ENCODE measurements at places on chromosomes 16 and 17.

DNA sequence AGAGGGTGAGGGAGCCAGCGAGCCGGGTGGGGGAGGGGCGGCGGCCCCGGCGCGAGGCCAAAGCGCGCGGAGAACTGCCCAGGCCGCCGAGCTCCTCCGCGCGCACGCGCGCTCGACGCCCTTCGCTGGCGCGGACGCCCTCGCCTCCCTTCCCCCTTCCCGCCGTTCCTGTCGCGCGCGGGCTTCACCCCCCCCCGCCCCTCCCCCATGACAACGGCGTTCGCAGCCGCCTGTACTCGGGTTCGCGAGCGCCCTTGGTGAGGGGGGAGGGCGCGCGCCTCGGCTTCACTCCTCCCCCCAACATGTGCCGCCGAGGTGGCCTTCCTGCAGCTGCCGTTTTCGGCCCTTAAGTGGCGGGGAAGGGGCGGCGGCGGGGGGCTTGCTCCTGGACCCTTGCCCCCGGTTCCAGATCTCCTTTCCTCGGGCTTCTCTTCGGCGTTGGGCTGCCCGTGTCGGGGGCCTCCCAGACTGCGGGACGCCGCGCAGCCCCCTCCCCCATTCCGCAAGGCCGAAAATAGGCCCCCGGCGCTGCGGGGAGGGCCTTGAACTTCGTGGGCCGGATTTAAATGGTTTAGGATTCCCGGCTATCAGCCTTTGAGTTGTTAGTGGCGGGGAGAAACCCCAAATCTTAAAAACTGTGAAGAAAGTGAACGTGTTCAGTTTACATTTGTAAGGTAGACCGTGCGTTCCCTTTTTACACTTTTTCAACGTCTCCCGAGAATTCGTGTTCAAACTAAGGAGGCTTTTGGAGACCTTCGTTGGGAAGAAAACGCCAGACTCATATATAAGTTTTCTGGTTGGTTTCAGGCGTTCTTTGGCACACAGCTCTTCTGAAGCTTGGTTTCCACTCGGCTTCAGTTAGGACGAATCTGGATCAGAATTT, 653 bp downstream of the SRRM2 start:
- no peaks in the 10 kb centered on the region for H3K27me3 ChIP-seq
- H3K4me1 ChIP-seq = peaks cover 44% of the 10 kb centered on the region
- peaks cover 50% of the 10 kb centered on the region for H3K36me3 ChIP-seq

DNA sequence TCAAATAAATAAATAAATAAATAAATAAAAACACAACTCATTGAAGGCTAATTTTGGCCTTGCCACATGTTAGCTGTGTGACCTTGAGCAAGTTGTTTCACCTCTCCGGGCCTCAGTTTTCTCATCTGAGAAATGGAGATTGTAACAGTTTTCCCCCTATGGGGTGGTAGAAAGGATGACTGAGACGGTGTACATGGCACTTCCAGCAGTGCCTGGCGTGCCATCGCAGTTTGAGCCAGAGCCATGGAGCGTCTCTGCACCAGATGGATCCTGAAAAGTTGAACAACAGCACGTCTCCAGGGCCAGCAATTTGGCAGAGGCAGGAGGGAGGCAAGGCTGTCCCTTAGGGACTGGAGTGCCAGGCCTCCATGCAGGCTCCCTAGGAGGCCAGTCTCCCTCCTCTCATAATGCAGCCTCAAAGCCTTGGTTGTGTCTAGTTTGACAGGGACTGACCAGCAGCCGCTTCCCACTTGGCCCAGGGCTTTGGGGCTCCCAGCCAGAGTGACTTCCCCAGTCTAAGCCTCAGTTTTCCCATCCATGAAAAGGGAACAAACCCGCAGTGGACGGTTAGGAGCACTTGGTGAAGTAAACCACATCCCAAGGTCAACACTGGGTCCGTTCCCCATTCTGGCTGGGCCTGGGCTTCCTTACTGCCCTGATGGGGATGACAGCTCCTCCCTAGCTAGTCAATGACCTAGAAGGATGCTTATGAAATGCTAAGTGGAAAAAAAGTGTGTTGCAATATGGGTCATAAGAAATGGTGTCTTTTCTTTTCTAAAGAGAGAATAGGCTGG, 19.3 kb downstream of the SOCS1 start:
- H3K27ac ChIP-seq = peak overlapping the region; percentile 64
- H3K27me3 ChIP-seq = no peaks in the 10 kb centered on the region

DNA sequence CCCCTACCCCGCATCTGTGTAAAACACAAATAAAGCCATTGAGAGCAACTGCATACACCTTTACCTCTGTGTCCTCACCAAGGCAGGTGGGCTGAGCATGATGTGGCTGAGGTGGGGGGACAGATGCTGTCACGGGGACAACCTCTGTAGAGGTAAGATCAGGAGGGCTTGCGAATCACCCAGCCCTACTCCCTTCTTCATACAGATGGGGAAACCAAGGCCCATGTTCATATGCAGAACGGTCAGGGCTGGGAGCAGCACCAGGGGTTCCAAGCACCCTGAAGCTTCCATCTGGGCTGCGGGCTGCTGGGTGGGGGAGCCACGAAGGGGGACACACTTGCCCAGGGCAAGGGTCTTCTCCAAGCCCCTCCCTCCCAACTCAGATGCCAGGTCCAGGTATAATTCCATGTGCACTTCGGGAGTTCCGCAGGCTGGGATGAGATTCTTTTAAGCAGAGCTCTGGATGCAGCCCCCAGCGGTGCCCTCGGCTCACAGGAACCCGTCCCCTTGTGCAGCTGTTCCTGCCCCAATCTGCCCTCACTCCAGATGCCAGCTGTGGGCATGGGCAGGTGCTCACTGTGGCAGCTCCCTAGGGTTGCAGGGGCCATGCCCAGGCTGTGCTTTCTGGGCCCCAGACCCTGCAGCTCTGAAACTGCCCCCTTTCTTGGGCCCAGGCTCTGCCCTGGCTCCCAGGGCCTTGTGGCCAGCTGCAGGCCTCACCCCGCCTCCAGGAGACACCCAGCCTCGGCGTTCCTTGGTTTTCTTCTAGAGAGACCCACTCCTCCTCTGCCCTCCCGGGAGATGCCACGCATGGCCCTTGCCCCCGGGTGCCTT, 9.6 kb downstream of the CTRB1 start:
- no peaks in the 10 kb centered on the region for H3K36me3 ChIP-seq
- H3K4me3 ChIP-seq = no peak overlapping the region
- H3K27me3 ChIP-seq = no peaks in the 10 kb centered on the region
- H3K4me1 ChIP-seq = no peaks in the 10 kb centered on the region
- no peak overlapping the region for H3K27ac ChIP-seq

GRCh38 chr16:79988089-79988488, 387.6 kb upstream of the MAF start:
- H3K4me3 ChIP-seq = no peak overlapping the region
- no peaks in the 10 kb centered on the region for H3K36me3 ChIP-seq
- no peaks in the 10 kb centered on the region for H3K27me3 ChIP-seq
- DNase-seq = no peak
- no peak overlapping the region for H3K27ac ChIP-seq

DNA sequence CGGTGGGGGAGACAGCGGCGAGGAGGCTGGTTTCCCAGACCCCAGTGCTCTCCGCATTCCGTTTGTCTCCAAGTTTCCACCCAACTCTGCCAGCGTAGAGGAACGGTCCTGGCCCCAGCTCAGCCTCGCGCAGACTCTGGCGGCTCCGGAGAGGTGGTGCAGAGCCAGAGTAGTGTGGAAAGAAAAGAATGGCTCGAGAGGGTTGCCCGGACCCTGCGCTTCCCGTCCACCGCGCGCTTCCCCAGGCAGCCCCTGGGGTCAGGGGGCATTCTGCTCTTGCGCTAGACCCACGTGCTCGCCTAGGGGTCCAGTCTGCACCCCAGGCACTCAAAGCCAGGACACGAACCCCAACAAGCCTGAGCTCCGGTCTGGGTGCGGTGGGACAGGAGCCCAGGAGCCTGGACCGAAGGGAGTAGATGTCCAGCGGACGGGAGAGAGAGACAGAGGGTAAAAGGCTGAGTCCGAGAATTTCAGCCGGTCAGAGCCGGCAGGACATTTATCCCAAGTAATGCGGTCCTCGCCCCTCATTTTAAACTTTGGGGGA, 3.8 kb downstream of the PMP22 start:
- no peak for DNase-seq
- H3K36me3 ChIP-seq = no peaks in the 10 kb centered on the region
- peaks cover 85% of the 10 kb centered on the region for H3K27me3 ChIP-seq

- no peaks in the 10 kb centered on the region for H3K27me3 ChIP-seq
- H3K4me1 ChIP-seq = peaks cover 14% of the 10 kb centered on the region
- no peak overlapping the region for H3K27ac ChIP-seq
- no peak overlapping the region for H3K4me3 ChIP-seq
- peaks cover 5% of the 10 kb centered on the region for H3K36me3 ChIP-seq
- DNase-seq = no peak
Observed at GRCh38 chr16:11386054-11386680, 40.9 kb downstream of the RMI2 start.

DNA sequence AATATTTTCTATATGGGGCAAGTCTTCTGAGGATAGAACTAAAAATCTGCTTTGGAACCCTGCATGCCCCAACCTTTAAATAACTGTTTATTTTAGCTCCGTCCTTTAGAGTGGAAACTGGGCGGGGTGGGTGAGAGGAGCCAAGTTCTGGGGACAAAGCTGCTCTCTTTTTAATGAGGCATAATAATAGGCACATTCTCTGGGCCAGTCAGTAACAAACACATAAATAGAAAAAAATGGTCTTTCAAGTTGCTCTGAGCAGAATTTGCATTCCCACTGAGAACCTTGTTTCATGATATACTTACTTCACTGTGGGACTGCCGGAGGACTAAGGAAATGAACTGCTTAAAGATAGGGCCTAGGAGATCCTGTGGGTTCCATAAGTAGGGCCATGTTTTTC, 51.5 kb downstream of the KNOP1 start:
- peaks cover 21% of the 10 kb centered on the region for H3K36me3 ChIP-seq
- H3K27ac ChIP-seq = no peak overlapping the region
- H3K4me3 ChIP-seq = no peak overlapping the region

GRCh38 chr16:48366165-48367093, 18.8 kb downstream of the SIAH1 start:
- peaks cover 42% of the 10 kb centered on the region for H3K4me1 ChIP-seq
- H3K27me3 ChIP-seq = no peaks in the 10 kb centered on the region
- DNase-seq = peak; percentile 47
- peak overlapping the region; percentile 91 for H3K4me3 ChIP-seq
- H3K36me3 ChIP-seq = peaks cover 6% of the 10 kb centered on the region

DNA sequence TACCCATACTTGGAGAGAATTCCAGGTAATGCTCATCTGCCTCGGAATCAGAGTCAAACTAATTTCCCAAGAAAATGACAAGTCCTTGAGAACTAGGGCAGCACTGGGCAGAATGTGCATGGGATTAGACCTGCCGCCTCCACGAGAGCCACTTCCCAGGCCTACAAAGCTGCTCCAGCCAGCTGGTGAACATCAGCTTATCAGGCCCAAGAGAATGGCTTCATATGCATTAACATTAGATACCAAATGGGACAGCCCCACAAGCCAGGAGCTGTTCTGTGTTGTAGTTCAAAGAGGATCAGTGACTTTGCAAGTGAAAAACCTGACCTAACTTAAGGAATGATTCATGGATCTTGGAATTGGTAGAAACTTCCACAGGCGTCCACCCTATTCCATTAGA, 203.3 kb downstream of the CYLD start:
- no peak for DNase-seq
- H3K36me3 ChIP-seq = no peaks in the 10 kb centered on the region
- no peaks in the 10 kb centered on the region for H3K4me1 ChIP-seq

DNA sequence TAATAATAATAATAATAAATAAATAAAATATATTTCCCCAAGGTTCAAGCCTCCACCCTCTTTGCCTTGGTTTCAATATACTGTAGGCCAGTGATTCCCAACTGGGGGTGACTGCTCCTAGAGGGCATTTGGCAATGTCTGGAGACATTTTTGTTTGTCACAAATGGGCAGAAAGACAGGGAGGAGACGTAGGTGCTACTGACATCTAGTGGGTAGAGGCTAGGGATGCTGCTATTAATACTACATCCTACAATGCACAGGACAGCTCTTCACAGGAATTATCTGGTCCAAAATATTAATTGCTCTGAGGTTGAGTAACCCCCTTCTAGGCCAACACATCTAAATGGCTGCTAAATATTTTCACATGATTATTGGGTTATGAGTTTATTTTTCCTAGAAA, 12.8 kb upstream of the PRR14 start:
- DNase-seq = no peak
- no peak overlapping the region for H3K27ac ChIP-seq
- peaks cover 3% of the 10 kb centered on the region for H3K27me3 ChIP-seq

- H3K4me3 ChIP-seq = peak overlapping the region; percentile 99
- peak; percentile 38 for DNase-seq
- no peaks in the 10 kb centered on the region for H3K27me3 ChIP-seq
- peak overlapping the region; percentile 97 for H3K27ac ChIP-seq
- H3K36me3 ChIP-seq = peaks cover 3% of the 10 kb centered on the region
Observed at GRCh38 chr16:67967958-67968399, 458 bp downstream of the SLC12A4 start.

DNA sequence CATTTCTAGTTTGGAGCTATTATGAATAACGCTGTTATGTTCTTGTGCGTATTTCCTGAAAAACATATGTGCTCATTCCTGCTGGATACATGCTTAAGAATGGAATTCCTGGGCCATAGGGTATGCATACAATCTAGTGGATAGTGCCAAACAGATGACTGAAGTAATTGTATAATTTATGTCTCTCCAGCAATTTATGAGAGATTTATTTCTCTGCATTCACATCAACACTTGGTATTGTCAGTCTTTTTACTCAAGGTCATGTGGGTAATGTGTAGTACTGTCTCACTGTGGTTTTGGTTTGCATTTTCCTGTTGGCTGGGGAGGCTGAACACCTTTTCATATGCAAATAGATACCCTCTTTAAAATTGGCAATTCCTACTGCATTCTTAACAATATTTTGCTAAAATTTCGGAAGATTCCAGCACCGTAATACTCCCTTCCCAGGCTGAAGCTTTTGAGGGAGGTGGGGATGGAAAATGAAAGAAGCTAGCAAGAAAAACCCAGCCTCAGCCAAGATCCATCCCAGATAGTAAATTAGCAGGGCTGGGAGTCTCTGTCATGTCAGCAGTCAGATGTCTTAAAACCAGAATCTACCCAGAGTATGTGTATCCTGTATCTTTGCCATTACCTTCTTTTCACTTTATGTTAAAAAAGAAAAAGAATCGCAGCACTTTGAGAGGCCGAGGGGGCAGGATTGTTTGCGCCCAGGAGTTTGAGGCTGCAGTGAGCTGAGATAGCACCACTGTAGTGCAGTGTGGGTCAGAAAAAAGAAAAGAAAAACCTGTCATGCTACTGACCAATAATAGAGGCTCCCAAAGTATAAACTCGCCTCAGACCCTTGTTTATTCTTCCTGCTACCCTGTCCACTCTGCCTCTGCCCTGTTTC, 204.9 kb downstream of the LGALS9B start:
- no peak for DNase-seq
- H3K27me3 ChIP-seq = no peaks in the 10 kb centered on the region
- peaks cover 19% of the 10 kb centered on the region for H3K4me1 ChIP-seq
- H3K4me3 ChIP-seq = peak overlapping the region; percentile 7
- H3K27ac ChIP-seq = peak overlapping the region; percentile 74

- DNase-seq = no peak
- H3K4me3 ChIP-seq = no peak overlapping the region
- no peaks in the 10 kb centered on the region for H3K4me1 ChIP-seq
- H3K27me3 ChIP-seq = no peaks in the 10 kb centered on the region
- peaks cover 2% of the 10 kb centered on the region for H3K36me3 ChIP-seq
Observed at GRCh38 chr17:17134051-17134956, 71.8 kb downstream of the PLD6 start.

GRCh38 chr16:30142672-30143346, 19.8 kb upstream of the MAPK3 start:
- no peak overlapping the region for H3K4me3 ChIP-seq
- no peaks in the 10 kb centered on the region for H3K27me3 ChIP-seq
- no peaks in the 10 kb centered on the region for H3K36me3 ChIP-seq
- DNase-seq = no peak

Measured in T-helper 2 cell treated with Interferon-gamma antibody and Interleukin-4, amounts not matched to agents 5 μg/mL and 100 μg/mL, for 36 hours (primary cell).